ENCODE measurements at places on chromosomes 16 and 17.

DNA sequence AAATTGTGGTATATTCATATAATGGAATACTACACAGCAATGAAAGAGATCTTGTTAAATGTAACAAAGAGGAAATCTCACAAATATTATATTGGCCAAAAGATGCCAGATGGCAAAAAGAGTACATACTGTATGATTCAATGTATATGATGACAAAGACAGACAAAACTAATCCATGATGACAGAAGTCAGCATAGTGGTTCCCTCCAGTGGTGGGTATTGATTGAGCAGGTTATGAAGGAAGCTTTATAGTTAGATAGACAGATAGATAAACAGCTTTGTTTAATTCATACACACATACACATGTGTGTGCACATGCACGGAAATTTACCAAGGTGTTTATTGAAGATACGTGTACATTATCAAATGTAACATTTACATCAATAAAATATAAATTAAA is 74.4 kb upstream of the SMIM36 start:
- DNase-seq, result no peak

DNA sequence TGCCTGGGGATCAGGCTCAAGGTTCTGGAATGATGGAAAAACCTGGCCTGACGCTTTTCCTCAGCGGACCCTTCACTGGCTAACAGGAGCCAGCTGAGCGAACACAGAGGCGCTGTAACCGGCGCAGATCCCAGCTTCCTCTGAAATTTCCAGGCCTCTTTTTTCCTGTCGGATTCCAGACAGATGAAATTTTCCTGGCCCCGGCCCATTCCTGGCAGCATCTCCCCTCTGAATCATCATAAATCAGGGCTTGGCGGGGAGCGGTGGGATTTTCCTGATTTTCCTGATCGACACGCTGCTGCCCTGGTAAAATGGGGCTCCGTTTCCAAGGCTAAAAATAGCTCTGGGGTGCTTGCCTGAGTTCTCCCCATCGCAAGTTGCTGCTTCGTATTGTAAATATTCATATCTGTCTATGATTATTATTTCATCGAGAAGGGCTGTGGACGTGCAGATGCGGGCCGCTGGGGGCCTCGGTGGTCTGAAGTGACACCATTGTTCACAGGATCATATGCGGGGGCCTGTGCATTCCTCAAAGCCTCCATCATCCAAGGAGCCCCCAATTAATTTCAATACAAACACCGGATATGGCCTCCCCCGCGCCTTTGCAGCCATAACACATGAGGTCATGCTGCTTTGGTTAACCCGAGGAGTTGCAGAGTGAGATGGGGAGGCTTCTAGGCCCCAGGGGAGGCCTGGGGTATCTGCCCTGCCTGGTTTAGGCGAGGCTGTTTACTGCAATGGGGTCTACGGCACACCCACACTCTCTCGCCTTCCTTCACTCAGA is 45.8 kb upstream of the ETV4 start:
- no peak for DNase-seq

DNA sequence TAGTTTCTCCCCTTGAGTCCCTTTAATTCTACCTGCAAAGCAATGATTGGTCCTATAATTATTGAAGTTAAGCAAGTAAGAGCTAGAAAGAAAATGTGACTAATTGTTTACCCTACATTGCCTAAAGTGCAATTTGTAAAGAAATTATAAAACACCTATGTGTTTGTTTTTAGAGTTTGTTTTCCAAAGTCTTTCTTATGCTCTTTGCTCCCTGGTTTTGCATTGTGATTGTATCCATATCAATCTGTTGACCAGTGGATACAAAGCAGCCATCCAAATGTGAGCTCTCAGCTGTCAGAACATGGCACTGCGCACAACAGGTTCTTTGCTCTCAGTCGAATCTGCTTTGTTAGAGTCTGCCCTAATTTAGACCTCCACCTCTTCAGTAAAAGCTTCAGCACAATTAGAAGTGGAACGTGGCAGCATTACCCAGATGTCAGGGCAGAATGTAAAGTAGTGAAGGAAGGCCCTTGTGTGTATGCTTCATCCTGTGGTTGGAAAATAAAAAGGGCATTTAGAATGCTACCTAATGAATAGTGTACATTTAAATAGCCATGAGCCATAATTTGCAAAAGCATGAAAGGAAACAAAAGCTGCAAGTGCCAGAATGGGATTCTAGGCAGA is 70.5 kb downstream of the AATF start:
- no peak for DNase-seq

GRCh38 chr16:75377729-75378386 is 55.4 kb downstream of the CFDP1 start:
- DNase-seq, result no peak

- no peak for DNase-seq
Observed at GRCh38 chr17:28540231-28540630, 12.2 kb downstream of the UNC119 start.

DNA sequence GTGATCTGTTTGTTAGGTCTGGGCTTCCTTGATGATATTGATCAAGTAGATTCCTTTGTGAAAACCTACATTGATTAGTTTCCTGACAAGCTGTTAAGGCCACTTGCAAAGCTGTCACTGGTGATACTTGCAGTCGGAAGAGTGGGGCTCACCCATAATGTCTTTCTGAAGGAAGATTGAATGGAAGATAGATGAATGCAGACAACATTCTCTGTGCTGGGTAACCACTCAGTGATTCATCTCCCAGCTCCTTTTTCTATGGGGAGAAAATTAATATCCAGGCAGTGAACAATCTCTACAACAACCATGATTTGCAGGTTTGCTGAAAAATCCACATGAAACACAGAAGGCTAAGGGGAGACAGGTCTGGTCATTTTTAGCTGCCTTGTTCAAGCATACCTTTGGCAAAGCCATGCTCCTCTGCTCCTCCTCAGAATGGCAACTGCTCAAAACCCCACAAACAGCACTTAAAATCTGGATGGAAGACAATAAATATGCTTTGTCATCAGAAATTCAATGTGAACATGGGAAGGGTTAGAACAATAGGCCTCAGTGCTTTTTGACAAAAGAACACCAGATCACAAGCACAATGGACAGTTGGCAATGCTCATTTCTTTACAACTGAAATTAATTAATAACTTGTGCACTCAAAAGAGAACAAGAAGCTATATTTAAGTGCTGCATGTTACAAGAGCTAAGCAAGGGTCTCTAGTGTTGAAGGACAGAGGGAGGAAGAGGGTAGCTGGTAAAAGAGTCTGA is 495.4 kb downstream of the TOX3 start:
- DNase-seq, result no peak

Measured in activated CD4-positive, alpha-beta T cell treated with anti-CD3 and anti-CD28 coated beads for 4 hours (primary cell).